ENCODE measurements at places on chromosomes 7 and 10.

DNA sequence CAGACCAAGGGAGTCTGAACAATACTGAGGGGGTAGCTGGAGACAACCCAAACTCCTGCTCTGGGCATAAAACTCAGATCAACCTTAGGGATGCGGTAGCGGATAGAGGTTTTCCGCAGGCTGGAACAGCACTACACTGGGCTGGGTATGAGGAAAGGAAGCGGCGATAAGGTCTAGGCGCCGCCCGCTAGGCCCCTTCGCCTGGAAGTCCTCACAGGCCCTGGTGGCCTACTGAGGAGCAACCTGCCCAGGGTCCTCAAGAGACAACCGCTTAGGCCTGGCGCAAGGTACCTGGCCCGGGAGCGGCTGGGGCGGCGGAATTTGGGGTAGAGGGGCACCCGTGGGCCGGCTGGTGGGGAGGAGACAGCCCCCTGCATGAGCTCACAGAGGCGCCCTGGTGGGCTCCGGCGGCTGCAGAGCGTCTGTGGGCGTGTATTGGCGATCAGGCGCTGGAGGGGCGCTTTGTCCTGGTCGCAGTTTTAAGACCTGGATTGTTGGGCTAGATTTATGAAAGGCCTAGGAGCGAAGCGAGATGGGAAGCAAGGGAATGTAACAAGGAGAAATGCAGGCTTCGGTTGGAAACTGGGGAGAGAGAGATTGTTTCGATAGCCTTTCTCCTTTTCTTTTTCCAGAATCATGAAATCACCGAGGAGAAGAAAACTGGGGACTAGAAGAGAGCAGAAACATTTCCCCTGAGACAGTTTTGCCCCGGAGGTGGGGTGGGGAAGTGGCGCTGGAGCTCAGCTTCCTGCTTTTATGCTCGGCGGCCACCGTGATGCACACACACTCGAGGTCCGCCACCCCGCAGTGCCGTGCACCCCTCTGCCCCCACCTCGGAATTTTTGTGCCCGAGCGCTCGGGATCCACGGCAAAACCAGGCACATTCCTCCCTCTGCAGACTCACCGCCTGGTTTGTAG, 2.4 kb upstream of the NKX2-3 start:
- DNase-seq: peak; percentile 70

GRCh38 chr10:29828956-29829355, 194.2 kb upstream of the SVIL start:
- DNase-seq: no peak

- no peak for DNase-seq
Measured at GRCh38 chr10:99276848-99277486, 41.3 kb upstream of the HPSE2 start.

DNA sequence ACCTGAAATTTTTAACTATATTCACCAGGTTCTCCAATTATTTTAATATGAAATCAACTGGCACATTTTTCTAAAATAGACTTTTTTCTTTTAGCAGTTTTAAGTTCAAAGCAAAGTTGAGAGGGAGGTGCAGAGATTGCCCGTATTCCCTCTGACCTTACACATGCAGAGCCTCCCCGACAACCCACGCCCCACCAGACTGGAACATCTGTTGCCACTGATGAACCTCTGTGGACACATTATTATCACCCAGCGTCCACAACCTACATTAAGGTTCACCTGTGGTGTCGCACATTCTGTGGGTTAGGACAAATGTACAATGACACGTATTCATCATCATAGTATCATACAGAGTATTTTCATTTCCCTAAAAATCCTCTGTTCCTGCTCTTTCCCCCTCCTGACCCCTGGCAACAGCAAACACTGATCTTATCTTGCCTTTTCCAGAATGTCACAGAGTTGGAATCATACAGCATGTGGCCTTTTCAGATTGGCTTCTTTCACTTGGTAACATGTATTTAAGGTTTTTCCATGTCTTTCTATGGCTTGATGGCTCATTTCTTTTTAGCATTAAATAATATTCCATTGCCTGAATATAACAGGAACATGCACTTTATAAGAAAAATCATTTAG, 37.1 kb downstream of the COBL start:
- DNase-seq: no peak

DNA sequence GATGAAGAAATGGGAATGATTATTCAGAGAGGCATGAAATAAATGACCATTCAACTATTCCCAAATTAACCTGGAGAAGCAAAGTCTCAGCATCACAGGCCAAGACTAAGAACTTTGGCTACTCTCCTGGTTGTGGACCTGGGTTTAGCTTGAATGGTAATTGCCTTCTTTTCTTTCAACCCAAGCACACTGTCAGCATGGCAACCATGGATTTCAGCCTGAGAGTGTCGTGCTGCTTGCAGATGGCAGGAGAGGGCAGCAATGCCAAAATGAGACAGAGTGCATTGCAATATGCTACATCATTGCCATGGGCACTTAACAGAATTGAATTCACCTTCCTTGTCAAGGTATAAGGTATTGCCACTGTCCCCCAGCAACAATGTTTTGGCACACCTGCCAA, 767.2 kb downstream of the REEP3 start:
- no peak for DNase-seq

DNA sequence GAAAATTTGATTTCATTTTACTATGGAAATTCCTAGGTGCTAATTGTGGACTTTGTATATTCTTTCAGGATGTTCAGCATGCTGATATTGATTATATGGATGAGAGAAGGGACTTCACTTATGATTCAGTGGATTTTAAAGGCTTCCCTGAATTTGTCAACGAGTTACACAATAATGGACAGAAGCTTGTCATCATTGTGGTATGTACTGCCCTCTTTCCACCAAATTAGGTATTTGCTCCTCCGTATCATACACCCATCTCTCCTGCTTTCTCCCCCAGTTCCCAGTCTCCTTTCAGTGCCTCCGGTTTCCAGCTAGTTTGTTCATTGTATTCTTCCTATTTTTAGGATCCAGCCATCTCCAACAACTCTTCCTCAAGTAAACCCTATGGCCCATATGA, 34.6 kb downstream of the MGAM start:
- no peak for DNase-seq

- no peak for DNase-seq
Measured at GRCh38 chr10:126160971-126161630, 227.2 kb downstream of the ADAM12 start.

DNA sequence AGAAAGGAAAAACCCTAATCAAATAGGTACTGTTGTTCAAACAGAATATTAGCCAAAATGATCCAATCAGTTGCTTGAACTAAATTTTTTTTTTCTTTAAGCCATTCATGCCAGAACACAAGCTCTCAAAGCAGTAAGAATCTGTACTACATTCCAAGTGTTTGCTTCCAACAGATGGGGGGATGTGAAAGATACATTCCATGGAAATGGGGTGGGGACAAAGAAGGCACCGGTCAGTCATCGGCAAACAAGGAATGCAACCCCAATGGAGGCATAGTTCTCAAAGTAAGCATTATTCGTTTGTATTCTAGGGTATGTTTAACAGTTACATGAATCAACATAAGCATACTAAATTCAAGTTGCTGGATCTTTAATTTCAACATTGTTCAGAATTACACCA, 32.5 kb downstream of the C10orf143 start:
- no peak for DNase-seq

DNA sequence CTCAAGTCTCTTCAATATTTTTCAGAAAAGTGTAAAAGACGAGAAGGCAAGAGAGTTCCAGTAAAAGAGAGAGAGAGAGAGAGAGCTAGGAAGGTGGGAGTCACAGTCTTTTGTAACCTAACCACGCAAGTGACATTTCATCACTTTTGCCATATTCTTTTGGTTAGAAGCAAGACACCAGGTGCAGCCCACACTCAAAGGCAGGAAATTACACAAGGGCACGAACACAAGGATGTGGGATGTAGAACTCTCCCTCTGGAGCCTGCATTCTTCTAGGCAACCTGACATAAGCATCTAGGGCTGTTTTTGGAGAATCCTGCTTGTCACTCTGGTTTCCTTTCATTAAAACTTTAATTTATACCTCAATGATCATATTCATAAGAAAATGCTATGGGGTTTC, 1213.1 kb downstream of the DNAJB9 start:
- DNase-seq: no peak

DNA sequence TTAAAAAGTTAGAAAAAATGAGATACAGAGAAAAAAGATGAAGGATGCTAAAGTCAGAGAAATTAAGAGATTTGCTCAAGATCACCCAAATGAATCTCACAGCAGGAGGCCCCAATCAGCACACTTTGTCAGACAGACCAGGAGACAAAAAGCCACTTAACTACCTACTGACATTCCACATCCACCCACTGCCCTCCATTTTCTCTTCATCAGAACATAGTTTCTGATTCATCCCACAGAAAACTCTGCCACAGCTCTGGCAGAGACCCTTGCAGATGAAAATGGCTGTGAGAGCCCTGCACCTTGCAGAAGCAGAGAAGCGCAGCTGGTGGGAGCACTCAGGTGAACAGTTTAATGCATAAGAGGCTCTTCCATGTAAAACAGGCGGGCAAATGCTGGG, 26.6 kb downstream of the DGKI start:
- no peak for DNase-seq

Measured in right kidney (tissue), 9 donors.